ENCODE measurements at places on chromosomes 5 and 9.
A peak's percentile ranks its signal among the peaks of the same experiment; 100 is the strongest.

DNA sequence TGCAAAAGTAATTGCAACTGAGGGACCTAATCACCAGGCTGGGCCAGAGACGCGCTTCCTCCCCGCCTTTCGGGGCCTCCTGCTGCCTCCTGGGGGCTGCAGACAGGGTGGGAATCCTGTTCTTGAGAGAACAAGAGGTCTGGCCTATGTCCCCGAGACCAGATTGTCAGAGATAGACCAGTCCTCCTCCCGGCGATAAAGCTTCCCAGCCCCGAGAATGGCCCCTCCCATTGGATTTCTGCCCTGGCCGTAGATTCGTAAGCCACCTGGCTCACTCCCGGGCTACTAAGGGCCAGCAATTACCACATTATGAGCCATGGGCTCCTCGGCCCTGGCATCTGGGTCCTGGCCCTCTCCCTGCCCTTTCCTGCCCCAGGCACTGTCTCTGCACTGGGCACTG lies 70.4 kb downstream of the HRH2 start:
- no peak for DNase-seq

- no peak for DNase-seq
These were observed 6.6 kb upstream of the AOPEP start for GRCh38 chr9:94719878-94720277.

DNA sequence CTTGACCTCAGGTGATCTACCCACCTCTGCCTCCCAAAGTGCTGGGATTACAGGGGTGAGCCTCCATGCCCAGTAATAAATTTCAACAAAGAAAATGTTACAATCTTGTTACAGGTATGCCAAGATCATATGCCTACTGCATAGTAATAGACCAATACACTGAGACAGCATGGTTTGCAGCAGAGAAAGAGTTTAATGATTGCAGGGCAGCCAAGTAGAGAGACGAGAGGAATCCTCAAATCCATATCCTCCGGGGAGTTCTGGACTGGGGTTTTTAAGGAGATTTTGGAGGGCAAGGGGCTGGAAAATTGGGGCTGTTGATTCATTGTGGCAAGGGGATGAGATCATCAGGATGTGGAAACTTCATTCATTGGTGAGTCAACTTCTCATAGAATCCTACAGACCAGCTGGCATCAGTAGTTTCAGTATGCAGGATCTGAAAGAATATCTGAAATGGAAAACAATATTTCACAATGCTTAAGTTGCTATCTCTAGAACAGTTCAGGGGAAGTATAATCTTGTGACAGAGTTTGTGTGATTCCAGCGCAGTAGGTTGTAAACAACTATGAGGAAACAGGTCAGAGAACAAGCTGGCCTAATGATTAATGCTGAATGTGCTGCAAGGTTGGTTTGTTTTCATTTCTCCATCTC lies 14.8 kb upstream of the TUT7 start:
- peak; percentile 97 for DNase-seq

DNA sequence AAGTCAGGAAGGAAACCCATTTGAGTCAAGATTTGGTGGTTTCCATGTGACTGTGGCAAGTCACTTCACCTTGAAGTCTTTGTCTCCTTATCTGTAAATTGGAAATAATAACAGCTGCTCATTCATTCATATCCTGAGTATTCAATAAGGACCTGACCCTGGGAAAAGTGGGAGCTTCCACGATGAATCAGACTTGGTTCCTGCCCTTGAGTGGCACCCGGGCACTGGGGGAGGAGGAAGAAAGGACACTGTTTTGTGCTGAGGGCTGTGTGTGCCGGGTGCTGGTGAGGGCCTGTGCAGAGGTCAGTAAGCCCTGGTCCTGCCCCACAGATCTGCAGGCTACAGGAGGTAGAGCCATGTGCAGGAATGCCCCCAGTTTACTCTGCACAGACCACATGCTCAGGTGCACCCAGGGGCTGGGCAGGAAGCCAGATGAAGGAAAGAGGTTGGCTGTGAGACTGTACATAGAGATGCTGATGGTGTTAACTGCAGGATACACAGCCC lies 6.8 kb downstream of the NDST1 start:
- DNase-seq = no peak

- no peak for DNase-seq
These were observed 146.9 kb downstream of the AUH start for GRCh38 chr9:91214867-91215266.

DNA sequence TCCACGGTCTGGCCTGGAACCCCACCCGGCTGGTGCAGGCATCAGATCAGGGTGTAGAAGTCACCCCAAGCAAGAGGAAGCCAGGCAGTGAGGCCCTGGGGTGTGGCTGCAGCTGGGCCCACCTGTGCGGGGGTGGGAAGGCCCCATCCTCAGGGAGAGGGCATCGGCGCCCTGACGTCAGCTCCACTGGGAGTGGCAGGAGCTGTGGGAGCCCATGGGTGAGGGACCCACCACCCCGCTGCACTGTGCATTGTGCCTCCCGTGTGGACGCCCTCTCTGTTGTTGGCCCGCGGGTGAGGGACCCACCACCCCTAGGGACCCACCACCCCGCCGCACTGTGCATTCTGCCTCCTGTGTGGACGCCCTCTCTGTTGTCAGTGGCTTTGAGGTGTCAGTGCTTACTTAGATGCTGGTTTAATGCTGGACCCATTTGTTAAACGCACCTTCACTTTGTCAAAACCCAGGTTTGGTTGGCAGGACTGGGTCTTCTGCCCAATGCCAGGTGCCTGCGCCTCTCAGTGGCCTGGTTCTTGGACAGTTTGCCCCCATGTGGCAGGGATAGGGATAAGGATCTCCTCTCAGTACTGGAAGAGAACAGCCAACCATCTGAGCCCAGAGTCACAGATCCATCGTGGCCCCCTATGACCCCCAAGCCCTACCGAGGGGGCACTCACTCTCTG lies 6.9 kb upstream of the EXOC3 start:
- no peak for DNase-seq

- peak; percentile 57 for DNase-seq
These were observed 2.6 kb upstream of the GZMK start for GRCh38 chr5:55021410-55021809.

DNA sequence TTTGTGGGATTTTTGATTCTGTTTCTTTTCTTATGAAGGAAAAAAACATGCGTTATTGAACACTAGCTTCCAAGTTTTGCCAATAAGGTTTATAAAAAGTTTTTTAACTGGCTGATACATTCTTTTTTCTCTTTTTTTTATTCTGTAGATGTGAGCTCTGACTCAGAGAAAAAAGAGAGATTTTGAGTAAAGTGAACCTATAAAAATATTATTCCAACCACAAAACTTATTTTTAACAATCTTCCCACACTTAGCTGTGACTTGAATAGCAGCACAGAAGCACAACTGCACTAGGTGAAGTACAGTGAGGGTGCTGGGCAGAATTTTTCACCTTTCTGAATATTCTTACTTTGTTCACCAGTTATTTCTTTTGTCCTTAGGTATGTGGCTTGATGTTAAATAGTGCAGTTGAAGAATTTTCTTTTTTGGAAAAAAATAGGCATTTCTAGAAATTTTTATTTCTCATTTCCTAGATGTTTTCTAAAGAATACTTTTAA lies 41.6 kb downstream of the CHSY3 start:
- no peak for DNase-seq

GRCh38 chr5:133661389-133661788 lies 49.0 kb upstream of the FSTL4 start:
- no peak for DNase-seq

- peak; percentile 28 for DNase-seq
These were observed 179.6 kb upstream of the PUM3 start for GRCh38 chr9:3023449-3023848.

DNA sequence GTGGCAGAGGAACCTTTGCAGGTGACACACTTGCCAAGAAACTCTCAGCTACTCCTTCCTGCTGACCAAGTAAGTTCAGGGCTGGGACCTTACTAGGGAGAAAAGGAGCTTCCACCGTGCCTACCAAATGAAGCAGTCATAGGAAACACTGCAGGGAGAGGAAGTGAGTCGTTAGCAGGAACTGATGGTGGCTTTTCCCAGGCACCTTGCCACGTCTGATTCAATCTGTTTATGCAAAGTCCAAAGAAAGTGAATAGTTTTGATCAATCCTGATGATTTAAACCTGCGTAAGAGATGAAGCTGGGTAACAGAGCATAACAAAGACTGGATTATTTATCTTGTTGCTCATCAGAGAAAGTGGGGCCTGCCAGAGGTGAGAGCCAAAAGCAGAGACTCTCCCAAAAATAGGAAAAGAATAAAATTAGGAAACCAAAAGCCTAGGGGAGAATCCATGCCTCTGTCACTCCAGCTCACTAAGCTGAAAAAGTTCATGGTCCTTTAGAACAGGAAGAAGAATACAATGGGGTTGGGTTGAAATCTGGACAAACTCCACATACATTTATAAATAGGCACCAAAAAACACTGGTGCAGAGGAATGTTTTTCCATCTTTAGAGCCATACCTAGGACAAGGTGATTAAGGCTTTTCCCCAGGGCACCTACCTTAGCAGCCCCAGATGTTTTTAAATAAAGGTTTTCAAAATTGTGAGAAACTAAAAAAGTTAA lies 9.3 kb upstream of the PFDN1 start:
- DNase-seq = peak; percentile 94

DNA sequence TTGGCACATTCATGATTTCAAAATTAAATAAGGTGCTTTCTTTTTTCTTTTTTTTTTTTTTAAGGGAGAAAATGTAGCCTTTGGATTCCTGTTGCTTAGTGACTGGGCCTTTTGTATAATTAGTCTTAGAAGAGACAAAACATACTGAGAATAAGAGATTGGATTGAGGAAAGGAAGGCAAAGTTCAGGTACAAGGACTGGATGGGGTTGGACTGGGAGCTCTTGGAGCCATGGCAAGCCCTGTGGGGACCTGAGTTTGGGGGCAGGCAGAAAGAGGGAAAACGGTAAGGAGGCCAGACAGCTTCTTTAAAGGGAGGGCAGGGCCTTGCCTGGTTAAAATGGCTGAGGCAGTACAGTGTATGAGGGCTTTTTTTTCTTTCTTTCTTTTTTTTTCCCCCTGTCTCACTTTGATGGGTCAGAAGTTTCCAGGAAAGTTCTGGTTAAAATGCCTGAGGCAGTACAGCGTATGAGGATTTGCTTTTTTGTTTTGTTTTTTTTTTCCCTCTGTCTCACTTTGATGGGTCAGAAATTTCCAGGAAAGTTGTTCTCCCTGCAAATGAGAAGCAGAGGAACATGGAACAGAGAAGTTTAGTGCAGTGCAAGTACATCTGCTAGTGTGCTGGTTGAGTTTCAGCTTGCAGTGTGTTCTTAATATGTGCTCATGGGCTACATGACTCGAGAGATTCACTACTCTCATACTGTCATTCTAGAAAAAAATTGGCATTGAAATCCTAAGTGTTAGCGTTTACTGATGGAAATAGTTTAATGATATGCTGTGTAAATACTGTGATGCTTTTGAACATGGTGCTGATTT lies 16.8 kb downstream of the SNX18 start:
- no peak for DNase-seq

GRCh38 chr5:146753641-146754040 lies 124.9 kb downstream of the PPP2R2B start:
- DNase-seq = no peak

DNA sequence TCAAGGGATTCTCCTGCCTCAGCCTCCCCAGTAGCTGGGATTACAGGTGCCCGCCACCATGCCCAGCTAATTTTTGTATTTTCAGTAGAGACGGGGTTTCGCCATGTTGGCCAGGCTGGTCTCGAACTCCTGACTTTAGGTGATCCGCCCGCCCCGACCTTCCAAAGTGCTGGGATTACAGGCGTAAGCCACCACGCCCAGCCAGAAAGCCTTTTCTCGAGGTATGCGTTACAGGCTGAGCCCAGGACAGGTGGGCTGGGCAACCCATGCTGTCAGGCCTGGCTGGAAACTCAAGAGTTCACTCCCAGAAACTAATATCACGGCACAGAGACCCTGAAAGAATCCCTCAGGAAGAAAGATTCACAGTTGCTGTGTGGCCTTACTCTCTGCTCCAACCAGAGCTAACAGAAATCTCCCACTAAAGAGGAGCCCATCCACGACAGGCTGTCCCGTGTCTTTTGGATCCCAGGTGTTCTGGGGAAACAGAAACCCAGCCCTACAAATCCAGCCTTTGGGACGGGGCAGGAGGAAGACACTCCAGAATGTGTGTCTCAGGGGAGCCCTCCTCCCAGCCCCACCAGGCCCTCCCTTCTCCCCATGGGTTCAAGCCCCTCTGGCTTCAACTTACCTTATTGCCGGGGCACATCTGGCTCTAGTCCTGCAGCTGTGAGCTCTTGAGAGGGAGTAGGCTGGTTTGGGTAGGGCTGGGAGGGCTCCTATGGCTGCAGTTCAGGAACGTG lies 400 bp downstream of the TIFAB start:
- DNase-seq = no peak

DNA sequence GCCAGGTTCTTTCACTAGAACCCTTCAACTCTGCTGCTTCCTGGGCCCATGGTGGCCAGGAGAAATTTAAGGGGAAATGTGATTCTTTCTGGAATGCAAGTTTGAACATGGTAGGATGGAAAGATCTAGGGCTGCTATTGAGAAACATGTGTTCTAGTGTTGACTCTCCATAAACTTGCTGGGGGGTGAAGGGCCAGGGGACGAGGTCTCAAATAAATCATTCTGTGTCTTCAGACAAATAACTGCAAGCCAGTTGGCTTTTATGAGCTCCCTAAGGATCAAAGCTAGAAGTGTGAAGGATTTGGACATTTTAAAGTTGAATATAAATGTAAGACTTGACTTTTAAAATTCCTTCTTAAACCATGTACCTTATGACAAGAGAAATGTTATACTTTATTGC lies 78.5 kb downstream of the ZNF366 start:
- no peak for DNase-seq

DNA sequence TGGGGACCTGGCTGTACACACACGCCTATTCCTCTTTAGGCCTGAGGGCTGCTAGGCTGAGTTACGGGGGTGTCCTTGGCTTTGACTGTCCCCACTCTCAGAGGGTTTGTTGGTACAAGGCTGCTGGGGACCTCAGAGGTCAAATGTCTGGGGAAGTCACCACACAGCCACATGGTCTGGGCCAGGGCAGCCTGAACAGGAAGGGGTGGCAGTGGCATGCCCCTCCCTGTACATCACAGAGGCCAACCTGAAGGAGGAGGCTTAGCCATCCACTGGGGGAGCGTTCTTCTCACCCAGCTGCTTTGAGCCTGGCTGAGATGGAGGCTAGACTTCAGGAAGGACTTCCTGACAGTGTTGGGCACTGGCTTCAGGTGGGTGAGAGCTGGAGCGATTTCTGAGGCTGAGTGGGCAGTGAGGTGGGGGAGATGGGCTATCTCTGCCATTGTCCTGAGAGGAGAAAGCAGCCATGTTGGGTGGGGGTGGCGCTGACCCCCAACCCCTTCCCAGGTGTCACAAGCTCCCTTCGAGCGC lies 36.3 kb downstream of the CXXC5 start:
- DNase-seq = no peak

DNA sequence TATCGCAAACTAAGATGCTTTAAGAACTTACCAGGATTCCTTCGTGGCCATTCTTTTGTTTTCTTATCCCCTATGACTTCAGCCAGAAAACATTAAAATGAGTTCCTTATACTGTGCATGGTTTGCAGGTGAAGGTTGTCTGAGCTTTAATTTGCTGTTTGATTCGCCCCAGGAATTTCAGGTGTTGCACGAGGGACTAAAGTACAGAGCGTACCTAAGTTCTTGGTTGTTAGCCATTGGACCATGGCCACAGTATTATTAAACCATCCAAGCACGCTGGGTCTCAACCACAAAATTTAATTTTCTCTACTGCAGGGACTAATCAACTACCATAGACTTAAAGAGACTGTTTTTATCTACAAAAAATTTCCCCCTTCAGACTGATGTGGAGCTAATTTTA lies 208.4 kb upstream of the MPDZ start:
- DNase-seq = no peak

GRCh38 chr9:28774433-28775235 lies 1201.4 kb upstream of the C9orf72 start:
- peak; percentile 15 for DNase-seq

- DNase-seq = no peak
These were observed 56.7 kb upstream of the CARTPT start for GRCh38 chr5:71662381-71662780.

All from iris pigment epithelial cell (primary cell).